ENCODE measurements at places on chromosomes 13 and 19. TPM values are rescaled to one million over a fixed set of nuclear protein-coding genes. Genes with fewer than 3 reads are reported as not detected.

The TTC9B gene
- total RNA-seq = 0.51 TPM

The TEAD2 gene
- 14.1 TPM for total RNA-seq

The GDF15 gene
- total RNA-seq = 62.6 TPM

The GMIP gene
- 5.5 TPM for total RNA-seq

The ELANE gene
- 0.14 TPM for total RNA-seq

The NKPD1 gene
- 0.05 TPM for total RNA-seq

The CADM4 gene
- total RNA-seq = 10.8 TPM

The CHST8 gene
- 0.13 TPM for total RNA-seq

The MUC16 gene
- 0.08 TPM for total RNA-seq

The C19orf67 gene
- not detected for total RNA-seq

The TEX26 gene
- total RNA-seq = not detected

The NDFIP2 gene
- total RNA-seq = 20.7 TPM

The ELSPBP1 gene
- total RNA-seq = not detected

The ARMC6 gene
- total RNA-seq = 22.6 TPM

The WDR62 gene
- 27.6 TPM for total RNA-seq

The BEST2 gene
- total RNA-seq = not detected

The MEDAG gene
- total RNA-seq = 0.09 TPM

The EID2 gene
- 40.8 TPM for total RNA-seq

The ZNF763 gene
- total RNA-seq = not detected

The LCP1 gene
- total RNA-seq = 0.26 TPM

The P2RY11 gene
- 7.0 TPM for total RNA-seq

The HTR2A gene
- not detected for total RNA-seq

All from A549 treated with DMSO at 1 μM for 4 hours (cell line).